Activated CD4-positive, alpha-beta T cell treated with anti-CD3 and anti-CD28 coated beads for 36 hours (primary cell): ENCODE measurements at places on chromosomes 4 and X.
A peak's percentile ranks its signal among the peaks of the same experiment; 100 is the strongest.

GRCh38 chrX:40539214-40540142, 41.3 kb upstream of the ATP6AP2 start:
- H3K4me1 ChIP-seq: peaks cover 20% of the 10 kb centered on the region
- DNase-seq: peak; percentile 86
- H3K27me3 ChIP-seq: no peaks in the 10 kb centered on the region
- H3K4me3 ChIP-seq: no peak overlapping the region
- H3K36me3 ChIP-seq: no peaks in the 10 kb centered on the region
- peak overlapping the region; percentile 69 for H3K27ac ChIP-seq

GRCh38 chr4:152510349-152511147, 25.3 kb downstream of the FBXW7 start:
- H3K36me3 ChIP-seq: peaks cover 2% of the 10 kb centered on the region
- H3K27me3 ChIP-seq: no peaks in the 10 kb centered on the region
- peak overlapping the region; percentile 34 for H3K4me3 ChIP-seq
- peak overlapping the region; percentile 2 for H3K27ac ChIP-seq
- H3K4me1 ChIP-seq: peaks cover 43% of the 10 kb centered on the region

DNA sequence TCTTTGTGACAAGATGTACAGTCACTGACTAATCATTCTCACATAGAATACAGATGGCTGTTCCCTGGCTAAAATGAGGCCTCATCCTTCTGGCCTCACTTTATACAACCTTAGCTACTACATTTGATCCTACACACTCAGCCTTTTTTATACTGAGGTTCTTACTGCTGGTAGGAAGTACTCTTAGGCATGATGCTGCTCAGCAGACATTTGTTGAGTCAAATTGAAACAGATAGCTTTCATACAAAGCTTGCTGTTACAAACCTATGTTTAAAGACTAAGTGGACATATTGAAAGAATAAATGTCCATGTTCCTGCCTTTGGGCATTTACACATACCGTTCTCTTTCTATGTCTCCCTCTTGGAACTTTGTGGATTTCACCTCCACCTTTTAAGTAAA, 154.9 kb downstream of the NPFFR2 start:
- H3K4me1 ChIP-seq: no peaks in the 10 kb centered on the region
- no peak overlapping the region for H3K4me3 ChIP-seq
- H3K36me3 ChIP-seq: no peaks in the 10 kb centered on the region
- no peaks in the 10 kb centered on the region for H3K27me3 ChIP-seq
- H3K27ac ChIP-seq: no peak overlapping the region

- peak overlapping the region; percentile 99 for H3K27ac ChIP-seq
- DNase-seq: peak; percentile 68
- H3K27me3 ChIP-seq: no peaks in the 10 kb centered on the region
Measured at GRCh38 chrX:44874420-44875184, 1.6 kb downstream of the KDM6A start.

DNA sequence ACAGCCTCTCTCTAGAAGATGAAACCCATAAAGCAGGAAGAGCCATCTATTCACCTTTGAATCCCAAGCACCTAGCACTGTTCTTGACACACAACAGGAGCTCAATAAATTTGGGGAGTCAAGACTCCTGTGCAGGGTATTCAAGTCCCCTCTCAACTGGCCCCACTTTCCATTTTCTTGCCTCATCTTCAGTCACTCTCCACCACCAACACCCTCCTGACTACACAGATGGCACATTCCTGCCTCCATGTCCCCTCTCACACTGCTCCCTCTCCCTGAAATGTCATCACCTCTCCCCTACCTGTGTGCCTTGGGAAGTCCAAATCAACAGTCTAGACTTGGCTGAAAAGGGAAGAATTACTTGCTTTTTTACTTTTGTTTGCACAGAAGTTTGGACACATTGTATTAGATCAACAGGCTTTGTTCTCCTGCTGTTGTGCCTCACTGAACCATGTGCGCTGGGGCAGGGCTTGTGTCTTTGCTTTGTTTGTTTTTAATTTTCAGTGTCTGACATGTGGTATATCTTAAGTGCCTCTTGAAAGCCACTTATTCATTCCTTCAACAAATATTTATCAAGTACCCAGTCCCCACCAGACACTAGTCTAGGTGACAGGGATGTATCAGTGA, 85.1 kb downstream of the APBB2 start:
- no peaks in the 10 kb centered on the region for H3K4me1 ChIP-seq
- peaks cover 14% of the 10 kb centered on the region for H3K27me3 ChIP-seq
- DNase-seq: no peak
- no peak overlapping the region for H3K27ac ChIP-seq
- no peaks in the 10 kb centered on the region for H3K36me3 ChIP-seq

- no peaks in the 10 kb centered on the region for H3K36me3 ChIP-seq
- H3K4me1 ChIP-seq: no peaks in the 10 kb centered on the region
- H3K27ac ChIP-seq: no peak overlapping the region
- no peak overlapping the region for H3K4me3 ChIP-seq
- DNase-seq: no peak
Measured at GRCh38 chr4:82753725-82754410, 44.7 kb downstream of the SCD5 start.
